ENCODE measurements at places on chromosomes 2 and 18.

GRCh38 chr18:21451851-21452250 is 148.7 kb downstream of the ESCO1 start:
- DNase-seq = no peak

DNA sequence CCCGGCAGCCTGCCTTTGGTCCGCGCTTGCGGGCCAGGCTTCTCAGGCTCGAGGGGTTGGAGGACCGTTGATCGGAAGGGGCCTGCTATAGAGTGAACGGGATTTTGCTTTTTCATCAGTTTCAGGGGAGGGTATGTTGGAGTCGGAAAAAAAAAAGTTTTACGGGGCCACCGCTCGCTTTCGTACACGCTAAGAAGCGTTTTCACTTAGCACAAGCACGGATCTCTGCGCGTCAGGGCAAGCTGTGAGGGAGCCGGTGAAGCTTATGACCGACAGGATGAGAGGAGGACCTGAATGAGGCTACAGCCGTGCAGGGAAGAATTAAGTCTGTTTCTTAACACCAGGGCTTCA is 443 bp downstream of the CPSF3 start:
- no peak for DNase-seq

DNA sequence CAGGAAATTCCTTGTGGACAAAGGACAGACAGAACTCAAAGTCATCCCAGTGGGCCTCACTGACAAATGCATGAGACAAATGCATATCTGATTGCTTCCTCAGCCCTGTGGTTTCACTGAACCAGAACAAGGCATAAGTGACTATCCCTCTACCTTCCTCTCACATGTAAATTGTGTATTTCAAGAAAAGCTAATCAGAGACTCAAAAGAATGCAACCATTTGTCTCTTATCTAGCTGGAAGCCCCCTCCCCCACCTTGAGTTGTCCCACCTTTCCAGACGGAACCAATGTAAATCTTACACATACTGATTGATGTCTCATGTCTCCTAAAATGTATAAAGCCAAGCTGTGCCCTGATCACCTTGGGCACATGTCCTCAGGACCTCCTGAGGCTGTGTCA is 102.0 kb upstream of the TMEM200C start:
- no peak for DNase-seq

GRCh38 chr18:13159579-13159978 is 59.0 kb upstream of the LDLRAD4 start:
- DNase-seq = no peak

DNA sequence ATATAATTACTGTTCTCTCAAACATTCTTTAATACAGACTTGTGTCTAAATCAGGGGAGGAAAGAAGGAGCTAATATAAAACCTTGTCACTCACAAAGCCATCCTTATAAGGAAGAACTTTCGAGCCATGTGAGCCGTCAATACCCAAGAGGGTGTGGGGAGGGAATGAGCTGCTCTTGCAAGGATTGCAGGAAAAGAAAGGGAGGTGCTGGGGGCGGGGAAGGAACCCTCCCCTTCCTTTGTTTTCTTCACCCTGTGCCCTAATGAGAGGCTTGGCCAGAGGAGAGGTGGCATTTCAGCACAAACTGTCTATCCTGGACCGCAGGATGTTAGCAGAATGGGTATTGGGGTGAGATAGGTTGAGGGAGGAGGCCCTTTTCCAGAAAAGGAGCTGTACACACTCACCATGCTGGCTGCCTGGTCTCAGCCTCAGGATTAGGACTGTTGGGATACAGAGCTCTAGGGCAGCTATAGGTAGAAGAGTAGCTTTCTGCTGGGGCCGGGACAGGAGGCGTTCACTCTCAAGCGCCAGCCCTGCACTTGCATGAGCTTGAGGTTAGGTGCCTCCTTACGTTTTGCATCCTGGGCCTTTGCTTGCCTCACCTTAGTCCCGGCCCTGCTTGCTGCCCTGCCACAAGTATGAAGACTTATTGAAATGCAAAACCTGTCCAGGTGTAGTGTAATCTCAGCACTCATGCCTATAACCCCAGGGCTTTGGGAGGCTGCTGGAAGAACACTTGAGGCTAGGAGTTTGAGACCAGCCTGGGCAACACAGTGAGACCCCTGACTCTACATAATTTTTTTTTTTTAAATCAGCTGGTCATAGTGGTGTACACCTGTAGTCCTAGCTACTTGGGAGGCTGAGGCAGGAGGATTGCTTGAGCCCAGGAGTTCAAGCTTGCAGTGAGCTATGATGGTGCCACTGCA is 190.5 kb downstream of the LOXHD1 start:
- no peak for DNase-seq

DNA sequence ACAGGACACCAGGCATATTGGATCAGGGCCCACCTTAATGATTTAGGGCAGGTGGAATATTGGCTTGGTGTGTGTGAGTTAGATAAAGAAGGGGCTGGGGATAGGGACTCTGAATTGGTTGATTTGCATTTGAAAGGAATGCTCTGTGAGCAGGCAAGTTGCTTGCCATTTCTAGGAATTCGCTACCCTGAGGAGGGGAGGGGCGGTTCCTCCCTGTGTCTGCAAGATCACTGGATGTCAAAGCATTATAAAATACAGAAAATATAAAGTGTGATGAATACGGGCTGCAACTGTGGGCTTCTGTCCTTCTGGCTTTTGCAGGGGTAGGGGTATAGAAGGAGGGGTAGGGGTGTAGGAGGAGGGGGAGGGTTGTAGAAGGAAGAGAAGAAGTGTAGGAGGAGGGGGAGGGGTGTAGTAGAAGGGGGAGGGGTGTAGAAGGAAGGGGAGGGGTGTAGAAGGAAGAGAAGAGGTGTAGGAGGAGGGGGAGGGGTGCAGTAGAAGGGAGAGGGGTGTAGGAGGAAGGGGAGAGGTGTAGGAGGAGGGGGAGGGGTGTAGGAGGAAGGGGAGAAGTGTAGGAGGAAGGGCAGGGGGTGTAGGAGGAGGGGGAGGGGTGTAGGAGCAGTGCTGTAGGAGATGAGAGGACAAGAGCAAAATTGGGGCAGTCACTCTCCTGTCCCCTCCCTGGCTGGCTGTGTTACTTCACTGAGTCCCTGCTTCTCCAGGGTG is 238.0 kb upstream of the COPS8 start:
- DNase-seq = no peak

GRCh38 chr2:236776695-236777251 is 207.1 kb downstream of the ACKR3 start:
- peak; percentile 55 for DNase-seq

GRCh38 chr2:210839034-210839433 is 282.6 kb downstream of the CPS1 start:
- DNase-seq = no peak

GRCh38 chr18:50820901-50821520 is 1.2 kb upstream of the MRO start:
- no peak for DNase-seq

- no peak for DNase-seq
Measured at GRCh38 chr18:23585007-23585871, 1.1 kb downstream of the NPC1 start.

- no peak for DNase-seq
Measured at GRCh38 chr2:238710032-238710735, 137.7 kb upstream of the TWIST2 start.

GRCh38 chr2:133312038-133312729 is 256.1 kb downstream of the NCKAP5 start:
- DNase-seq = no peak

GRCh38 chr2:138503652-138504051 is 2.1 kb downstream of the SPOPL start:
- DNase-seq = no peak

- no peak for DNase-seq
Measured at GRCh38 chr2:134681201-134681600, 37.6 kb downstream of the TMEM163 start.

DNA sequence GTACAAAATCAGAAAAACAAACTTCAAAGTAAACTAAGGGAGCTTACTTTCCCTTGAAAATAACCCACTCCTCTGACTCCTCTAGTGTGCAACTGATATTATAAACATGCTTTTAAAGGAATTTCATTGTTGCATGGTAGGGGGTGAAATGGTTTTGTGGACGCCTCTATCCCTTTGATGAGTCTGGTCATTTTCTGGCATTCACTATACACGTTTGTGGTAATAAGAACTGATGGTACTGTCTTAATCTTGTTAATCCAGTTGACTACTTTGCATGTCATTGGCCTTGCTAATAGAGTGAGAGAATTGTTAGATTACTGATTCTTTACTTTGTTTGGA is 2.8 kb downstream of the INSIG2 start:
- DNase-seq = no peak

- no peak for DNase-seq
Measured at GRCh38 chr2:189328848-189329245, 112.4 kb upstream of the WDR75 start.

- DNase-seq = peak; percentile 88
Measured at GRCh38 chr2:160207804-160208654, 8.0 kb upstream of the ITGB6 start.

GRCh38 chr18:841647-842370 is 29.8 kb upstream of the YES1 start:
- no peak for DNase-seq

- no peak for DNase-seq
Measured at GRCh38 chr18:54878159-54878622, 49.9 kb downstream of the RAB27B start.

DNA sequence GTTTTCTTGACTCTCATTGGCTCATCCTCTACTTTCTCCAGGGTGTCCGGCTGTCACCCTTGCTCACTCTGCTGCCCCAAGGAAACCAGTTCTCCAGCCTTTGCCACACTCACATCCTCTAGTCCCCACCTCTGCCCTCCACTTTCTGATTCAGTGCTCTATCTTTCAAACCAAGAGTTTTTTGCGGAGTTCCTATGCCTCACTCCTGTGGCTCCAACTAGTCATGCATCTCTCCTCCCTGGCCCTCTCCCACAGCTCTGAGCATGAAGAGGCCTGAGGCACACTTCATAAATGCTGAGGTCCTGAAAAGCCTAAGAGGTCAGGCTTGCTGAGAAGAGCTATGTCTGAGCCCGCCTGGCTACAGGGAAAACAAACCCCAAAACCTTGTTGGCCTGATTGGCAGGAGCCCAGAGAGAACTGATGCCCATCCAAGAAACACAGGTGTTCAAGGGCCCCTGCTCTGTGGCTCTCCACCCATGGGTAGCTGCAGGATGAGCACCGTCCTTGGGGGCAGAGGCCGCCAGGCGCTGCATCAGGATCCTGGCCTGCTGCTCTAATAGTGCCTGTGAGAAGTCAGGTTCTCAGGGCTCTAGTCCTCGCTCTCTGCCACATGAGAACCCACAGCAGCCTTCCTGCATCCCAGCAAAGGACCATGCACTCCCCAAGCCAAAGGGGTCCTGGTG is 42.1 kb downstream of the HS1BP3 start:
- no peak for DNase-seq

- no peak for DNase-seq
Measured at GRCh38 chr2:43406651-43407279, 180.4 kb upstream of the ZFP36L2 start.

DNA sequence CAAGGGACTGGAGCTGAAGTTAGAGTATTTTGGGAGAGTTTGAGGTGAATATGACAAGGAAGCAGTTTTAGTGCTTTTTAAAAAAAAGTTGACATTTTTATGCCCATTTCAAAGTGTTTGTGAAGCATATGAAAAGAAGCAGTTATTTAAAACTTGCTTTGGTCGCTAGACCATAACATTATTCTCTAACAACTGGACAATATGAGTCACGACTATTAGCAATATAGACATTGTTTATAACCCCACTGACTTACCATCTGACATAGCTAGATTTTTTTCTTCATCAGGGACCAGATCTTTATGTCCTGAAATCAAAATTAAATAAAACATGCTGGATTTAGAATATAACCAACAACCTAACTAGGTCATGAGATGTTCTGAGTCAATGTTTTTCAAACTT is 22.6 kb upstream of the DYTN start:
- no peak for DNase-seq

- no peak for DNase-seq
Measured at GRCh38 chr2:237483018-237483731, 3.9 kb upstream of the MLPH start.

- DNase-seq = no peak
Measured at GRCh38 chr2:207284556-207285472, 119.1 kb upstream of the KLF7 start.

DNA sequence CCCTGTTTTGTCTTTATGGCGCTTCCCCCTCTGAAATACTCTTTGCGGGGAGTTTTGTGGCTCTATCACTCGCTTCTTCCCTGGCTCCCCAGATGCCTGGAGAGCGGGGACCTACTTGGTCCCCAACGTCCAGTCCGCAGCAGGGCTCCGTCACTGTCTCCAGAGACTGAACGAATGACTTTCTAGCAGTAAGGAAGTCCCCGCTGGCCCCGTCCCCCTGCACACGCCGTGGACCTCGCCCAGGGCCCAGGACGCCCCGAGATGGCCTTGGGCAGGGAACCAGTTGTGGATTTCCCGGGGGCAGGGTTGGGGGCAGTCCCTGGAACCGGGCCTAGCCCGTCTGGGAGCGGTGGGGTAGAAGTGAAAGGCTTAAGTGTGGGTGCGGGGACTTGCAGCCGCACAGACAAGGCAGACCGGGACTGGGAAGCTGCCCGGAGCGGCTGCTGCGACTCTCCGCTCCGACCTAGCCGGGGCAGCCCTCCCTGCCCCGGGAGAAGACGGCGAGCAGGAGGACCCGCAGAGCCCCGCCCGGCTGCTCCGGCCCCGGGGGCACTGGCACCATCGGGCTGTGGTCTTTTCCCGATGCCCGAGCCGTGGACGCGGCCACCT is 821 bp upstream of the EPHA4 start:
- peak; percentile 3 for DNase-seq

- no peak for DNase-seq
Measured at GRCh38 chr2:232484628-232485347, 2.8 kb downstream of the ECEL1 start.

DNA sequence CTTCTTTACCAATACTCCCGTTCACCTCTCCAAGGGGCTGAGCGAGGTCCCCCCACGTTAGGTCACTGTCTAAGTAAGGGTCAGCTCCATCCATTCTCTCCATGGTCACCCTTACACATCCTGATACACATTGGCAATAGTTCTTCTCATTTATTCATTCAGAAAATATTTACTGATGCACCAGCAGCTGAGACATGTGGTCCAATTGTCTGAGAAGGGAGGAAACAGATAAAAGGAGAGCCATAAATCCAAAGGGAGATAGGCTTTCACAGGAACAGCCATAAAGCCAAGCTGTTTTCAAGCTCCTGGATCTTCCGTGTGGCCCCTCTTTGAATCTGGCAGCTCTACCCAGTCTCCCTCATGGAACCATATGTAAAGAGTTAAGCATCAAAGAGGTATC is 121.2 kb downstream of the TXNL1 start:
- DNase-seq = peak; percentile 66

DNA sequence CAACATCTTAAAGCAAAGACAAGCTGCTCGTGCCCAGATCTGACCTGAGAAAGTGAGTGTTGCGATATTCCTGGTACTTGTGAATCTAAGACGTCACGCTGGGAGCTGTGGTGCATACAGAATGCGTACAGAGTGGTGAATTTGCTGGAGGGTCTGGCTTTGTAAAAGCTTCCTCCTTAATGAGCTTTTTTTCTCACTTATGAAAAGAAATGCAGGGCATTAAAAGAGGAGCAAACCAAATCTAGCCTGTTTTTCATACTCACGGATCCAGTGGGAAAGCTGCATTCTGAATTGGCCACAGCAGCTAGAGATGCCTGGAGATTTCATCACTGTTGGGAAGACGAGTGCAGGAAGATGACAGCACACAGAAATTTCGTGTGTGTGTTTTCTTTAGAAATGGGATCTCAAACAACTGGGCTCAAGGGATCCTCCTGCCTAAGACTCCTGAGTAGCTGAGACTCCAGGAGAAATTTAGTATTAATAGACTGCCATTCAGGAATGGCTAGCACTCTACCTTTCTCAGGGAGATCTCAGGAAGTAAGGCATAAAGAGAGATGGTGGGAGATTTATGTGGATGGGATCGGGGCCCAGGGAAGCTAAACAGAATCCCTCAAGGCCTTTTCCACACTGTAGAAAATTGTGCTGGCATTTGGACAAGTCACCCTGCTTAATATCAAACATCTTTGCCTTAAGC is 181.3 kb downstream of the ALPK2 start:
- no peak for DNase-seq

All from GM04503 (cell line).